Stimulated activated CD4-positive, alpha-beta T cell treated with anti-CD3 and anti-CD28 coated beads, Interleukin-15, amount 100 ng/mL, for 1 hour (primary cell): ENCODE measurements at places on chromosomes 2 and 18.

GRCh38 chr2:161100211-161100895 is 59.9 kb upstream of the TANK start:
- DNase-seq: no peak

DNA sequence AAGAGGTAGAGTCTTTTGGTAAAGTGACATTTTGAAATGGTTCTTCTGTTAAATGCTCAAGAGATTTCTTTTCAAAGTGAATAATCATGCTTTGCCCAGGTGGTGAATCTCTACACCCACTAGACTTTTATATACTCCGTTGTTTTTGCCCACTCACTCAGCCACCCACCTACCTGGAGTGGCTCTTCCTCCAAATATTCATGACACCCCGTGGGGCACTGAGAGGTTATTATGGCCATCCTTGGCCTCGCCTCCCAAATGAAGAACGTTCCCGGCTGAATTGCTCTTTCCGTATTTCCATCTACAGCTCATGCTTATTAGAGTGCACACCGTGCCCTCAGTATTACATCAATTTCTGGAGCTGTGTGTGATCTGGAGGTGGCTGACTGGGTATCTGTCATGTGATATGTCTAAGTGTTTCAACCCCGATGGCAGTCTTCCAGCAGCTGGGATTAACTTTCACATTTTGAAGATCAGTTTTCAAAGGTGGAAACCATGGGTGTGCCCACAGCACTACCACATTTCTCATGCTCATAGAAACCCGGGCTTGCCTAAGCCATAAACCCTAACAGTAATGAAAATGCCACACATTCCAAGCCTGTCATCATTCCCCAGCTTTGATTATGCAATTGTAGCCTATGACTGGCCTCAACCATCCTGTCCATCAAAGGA is 406.6 kb upstream of the MMADHC start:
- no peak for DNase-seq

GRCh38 chr2:55165626-55166025 is 66.5 kb downstream of the CLHC1 start:
- no peak for DNase-seq

- no peak for DNase-seq
Measured at GRCh38 chr2:134790487-134790886, 47.9 kb upstream of the ACMSD start.

DNA sequence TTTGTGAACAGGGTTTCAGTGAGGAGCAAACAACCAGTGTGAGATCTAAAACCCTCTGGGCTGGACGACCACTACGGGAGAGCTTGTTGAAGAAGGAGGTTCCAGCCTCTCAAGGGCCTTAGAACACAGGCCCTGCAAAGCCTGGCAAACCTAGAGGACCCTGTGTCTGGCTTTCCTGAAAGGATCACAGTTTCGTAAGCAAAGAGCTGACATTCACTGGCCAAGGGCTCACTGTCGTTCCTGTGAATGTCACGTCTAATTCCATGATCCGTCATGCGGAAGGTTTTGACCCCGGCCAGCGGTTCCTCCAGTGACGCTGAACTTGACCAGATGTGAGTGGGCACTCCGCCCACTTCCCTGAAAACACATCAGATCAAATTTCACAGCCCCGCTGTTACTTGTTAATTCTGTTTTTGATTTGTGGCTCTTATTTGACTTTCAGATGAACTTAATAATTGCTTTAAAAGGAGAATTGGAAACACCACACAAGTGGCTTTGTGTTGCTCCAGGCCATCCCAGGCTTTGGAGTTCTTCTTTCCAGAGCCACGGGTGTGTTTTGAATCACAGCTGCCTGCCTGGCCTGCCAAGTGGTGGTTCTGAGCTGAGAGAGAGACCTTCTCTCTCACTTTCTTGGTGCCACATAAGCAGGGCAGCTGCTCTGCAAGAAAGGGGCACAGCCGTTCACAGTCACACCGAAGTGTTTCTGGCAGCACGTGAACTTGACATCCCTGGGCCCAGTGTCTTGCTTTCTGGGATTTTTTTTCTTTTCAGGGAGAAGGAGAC is 308.4 kb downstream of the NDUFA10 start:
- no peak for DNase-seq

GRCh38 chr18:66300141-66300540 is 303.7 kb downstream of the CDH19 start:
- DNase-seq: no peak

GRCh38 chr2:235390108-235390815 is 103.6 kb upstream of the AGAP1 start:
- no peak for DNase-seq

DNA sequence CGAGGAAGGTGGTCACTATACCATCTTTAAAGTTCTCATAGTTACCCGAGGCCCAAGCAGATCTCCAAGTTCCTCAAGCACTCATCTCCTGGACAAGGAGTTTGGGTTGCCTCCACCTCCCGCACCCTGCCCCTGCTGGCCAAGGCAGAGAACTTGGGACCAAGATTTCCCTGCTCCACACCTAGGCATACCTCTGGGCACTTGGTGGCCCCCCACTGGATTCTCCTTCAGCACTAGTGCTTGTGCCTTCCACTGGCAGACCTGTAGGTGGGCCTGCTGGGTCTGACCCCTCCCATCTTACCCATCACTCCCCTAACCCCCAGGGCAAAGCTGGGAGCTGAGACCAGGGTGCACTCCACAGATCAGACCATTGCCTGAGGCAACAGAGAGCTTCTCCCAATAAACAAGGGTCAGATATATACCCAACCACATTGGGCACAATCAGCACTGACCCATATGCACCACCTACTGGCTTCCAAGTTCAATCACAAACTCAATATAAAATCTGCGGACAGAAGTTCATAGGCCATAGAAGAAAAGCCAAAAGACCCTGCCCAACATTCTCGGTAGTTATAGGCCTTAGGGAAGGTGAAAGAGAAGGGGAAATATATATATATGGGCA is 244.2 kb downstream of the EXOC6B start:
- no peak for DNase-seq

DNA sequence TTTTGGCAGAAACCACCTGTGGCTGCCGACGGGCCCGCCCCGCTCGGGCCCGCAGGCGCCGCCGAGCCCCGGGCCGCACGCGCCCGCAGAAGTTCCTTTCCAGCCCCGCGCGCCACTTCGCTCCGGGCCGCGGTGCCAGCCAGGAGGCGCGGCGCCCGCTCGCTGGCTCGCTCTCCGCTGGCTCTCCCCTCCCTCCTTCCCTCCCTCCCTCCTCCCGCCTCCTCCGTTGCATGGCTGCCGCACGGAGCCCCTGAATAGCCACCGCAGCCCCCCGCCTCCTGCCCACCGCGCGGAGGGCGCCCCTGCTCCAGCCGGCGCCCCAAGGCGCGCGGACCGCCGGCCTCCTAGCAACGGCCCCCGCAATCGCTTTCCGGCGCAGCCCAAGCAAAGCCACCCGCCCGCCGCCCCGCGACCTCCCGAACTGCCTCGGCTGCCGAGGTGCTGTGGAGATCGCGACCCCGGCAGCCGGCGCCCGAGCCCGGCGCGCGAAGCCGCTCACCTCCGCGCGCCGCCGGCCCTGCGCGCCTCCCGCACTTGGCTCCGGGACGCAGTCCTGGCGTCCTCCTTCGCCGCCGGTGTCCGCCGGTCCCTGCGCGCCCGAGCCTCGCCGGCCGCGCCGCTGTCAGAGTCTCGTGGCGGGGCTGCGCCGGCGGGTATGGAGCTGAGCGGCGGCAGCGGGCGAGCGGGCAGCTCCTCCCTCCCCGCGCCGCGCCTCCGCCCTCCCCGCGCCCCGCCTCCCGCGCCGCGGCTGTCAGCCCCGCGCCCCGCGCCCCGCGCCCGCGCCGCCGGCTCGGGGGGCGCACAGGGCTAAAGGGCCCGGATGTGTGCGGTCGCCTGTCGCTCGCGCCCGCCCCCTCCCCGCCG is at the start of gene ZBTB7C:
Gene ZBTB7C, minus strand, starts transcription at position 657 of the 864 bp plus-strand sequence.
- no peak for DNase-seq

DNA sequence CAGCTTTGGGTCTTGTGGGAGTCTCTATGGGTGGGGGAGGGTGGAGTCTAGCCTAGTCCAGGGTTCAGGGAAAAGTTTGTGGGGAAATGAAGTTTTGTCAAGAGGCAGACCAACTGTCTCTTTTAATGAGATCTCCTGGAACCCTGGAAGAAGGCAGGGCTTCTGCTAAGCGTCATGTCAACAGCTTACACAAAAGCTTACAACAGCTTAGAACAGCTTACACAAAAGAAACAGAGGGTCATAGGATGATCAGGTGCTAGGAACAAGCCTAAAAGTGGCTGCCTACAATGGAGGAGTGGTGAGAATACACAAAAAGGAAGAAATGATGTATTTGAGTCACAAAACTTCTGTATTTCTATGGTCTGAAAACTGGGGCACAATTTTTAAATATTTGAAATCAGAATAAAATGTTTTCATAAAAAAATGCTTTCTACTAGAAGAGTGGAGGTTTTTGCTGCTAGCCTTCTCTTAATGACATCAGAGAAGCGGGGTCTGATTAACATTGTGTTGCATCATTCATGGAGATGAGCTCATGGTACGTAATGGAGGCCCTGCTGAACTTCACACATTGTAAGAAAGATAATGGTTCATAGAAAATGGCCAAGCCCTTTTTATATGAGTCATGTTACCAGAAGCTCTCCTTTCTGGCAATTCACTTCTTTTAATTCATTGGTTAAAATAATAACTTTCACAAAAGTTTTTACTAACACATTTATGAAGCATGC is 351.0 kb downstream of the PIK3C3 start:
- no peak for DNase-seq

DNA sequence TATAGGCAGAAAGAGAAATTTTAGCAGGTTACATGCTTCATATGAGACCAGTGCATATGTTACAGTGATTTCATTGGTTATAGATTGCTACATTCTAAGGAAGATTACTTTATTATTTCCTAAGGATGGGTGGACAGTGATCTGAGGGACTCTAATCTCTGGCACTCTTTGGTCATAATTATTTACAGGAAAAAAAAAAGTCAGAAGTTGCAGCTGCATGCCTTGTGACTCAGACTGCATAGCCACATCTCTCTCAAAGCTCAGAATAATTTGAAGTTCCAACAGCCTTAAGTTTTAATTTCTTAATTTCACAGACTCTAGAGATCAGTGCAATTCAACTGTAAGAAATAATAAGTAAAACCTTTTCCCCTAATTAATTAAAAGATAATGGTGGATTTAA is 27.1 kb upstream of the BARD1 start:
- no peak for DNase-seq

DNA sequence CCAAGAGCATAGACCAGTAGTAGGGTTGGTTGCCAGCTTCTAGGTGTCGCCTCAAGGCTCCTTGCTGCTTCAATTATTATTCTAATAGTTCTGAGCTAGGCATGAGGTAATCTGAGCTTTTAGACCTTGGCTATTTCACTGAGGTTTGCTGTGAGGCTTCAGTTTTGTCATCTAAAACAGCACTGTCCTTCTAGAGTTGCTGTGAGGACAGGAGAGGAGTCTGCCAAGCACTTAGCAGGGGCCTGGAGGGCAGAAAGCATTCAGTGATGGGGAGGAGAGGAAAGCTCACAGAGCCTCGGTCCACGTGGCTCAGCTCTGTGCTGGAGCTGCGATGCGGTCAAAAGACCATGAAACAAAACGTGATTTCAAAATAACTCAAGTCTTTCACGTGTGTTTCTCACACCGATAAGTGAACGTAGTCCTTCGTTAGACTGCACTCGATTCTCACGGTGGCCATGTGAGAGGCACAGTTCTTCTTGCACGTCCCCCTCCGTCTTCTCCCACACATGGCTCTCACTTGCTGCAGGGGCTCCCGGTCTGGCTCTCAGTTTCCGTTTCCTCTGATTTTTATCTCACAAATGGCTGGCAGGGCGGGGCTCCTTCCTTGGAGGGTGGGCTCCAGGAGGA is 113.7 kb downstream of the B3GNT2 start:
- DNase-seq: no peak

GRCh38 chr18:48992791-48993555 is 42.2 kb upstream of the SMAD7 start:
- DNase-seq: no peak

DNA sequence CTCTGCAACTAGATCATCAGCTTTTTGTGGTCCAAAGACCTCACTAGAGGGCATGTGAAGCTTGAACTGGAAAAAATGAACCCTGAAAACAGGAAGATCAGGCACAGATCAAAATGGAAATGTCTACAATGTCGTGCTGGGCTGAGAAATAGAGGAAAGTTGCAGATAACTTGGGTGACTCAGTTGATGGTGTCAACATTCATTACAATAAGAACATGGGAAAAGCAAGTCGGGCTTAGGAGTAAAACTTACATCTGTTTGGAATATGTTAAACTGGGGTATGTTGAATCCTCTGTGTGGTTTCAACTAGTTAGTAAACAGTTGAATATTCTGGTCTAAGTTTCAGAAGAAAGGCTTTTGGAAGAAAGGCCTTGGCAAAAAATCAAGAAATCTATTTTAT is 940.4 kb downstream of the ERBB4 start:
- DNase-seq: no peak

- DNase-seq: no peak
Measured at GRCh38 chr18:28108254-28108653, 68.7 kb downstream of the CDH2 start.

DNA sequence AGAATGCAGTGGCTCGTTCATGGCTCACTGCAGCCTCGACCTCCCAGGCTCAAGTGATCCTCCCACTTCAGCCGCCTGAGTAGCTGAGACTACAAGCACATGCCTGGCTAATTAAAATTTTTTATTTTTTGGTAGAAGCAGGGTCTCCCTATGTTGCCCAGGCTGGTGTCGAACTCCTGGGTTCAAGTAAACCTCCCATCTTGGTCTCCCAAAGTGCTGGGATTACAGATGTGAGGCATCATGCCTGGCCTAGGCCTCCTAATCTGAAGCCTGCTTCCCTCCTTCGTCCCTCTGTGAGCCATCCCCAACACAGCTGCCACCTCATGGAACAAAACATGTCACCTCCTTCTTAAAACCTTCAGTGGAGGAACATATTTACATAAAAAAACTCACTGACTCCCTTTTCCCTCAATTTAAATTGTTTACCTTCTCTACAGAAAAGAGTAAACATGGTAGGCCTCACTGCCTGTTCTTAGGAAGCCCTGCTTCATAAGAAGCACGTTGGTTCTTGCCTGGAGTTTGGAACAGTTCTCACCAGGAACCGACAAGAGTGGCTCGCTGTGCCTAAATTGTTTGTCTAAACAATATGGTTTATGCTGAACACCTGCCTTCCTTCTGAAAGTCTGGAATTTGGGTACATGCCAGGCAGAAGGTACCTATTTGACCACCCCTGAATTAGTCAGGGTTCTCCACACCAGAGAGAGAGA is 12.1 kb upstream of the RHOB start:
- DNase-seq: no peak

DNA sequence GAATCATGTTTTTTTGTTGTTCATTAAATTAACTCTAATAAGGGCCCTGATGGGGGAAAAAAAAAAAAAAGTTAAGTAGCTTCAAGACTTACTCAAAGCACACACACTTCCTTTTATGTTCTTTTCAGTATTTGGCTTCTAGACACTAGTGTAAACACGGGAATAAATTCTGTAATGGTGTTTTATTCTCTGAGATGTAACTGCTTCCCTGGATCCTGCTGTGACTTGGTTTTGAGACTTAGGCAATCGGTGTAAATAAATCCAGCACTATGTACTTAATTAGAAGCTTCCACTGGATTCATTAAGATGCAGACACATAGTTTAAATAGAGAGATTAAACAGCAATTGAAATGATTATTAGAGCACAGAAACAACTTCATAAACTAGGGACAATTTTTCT is 26.1 kb upstream of the AP1S3 start:
- no peak for DNase-seq

GRCh38 chr2:138081225-138082073 is 117.2 kb downstream of the HNMT start:
- DNase-seq: no peak

- no peak for DNase-seq
Measured at GRCh38 chr2:63840081-63840784, 1.5 kb upstream of the UGP2 start.

GRCh38 chr18:56284319-56284718 is 354.1 kb downstream of the TXNL1 start:
- no peak for DNase-seq

GRCh38 chr2:172153757-172154156 is 51.1 kb upstream of the DLX2 start:
- no peak for DNase-seq
